ENCODE measurements at places on chromosomes 6 and 20.

GRCh38 chr20:11378252-11378651 lies 539.4 kb upstream of the BTBD3 start:
- DNase-seq, result no peak

GRCh38 chr6:146071781-146072180 lies 42.9 kb downstream of the GRM1 start:
- DNase-seq, result no peak

DNA sequence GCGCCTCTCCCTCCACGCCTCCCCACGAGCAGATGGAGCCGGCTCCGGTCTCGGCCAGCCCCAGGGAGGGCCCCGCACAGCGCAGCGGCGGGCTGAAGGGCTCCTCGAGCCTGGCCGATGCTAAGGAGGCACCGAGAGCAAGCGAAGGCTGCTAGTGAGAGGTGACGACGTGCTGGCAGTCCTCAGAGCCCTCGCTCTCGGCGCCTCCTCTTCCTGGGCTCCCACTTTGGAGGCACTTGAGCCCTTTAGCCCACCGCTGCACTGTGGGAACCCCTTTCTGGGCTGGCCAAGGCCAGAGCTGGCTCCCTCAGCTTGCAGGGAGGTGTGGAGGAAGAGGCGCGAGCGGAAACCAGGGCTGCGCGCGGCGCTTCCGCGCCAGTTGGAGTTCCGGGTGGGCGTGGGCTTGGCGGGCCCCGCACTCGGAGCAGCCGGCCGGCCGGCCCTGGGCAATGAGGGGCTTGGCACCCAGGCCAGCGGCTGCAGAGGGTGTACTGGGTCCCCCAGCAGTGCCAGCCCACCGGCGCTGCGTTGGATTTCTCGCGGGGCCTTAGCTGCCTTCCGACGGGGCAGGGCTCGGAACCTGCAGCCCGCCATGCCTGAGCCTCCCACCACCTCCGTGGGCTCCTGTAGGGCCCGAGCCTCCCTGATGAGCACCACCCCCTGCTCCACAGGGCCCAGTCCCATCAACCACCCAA lies 2.5 kb upstream of the TMEM14C start:
- DNase-seq, result no peak

DNA sequence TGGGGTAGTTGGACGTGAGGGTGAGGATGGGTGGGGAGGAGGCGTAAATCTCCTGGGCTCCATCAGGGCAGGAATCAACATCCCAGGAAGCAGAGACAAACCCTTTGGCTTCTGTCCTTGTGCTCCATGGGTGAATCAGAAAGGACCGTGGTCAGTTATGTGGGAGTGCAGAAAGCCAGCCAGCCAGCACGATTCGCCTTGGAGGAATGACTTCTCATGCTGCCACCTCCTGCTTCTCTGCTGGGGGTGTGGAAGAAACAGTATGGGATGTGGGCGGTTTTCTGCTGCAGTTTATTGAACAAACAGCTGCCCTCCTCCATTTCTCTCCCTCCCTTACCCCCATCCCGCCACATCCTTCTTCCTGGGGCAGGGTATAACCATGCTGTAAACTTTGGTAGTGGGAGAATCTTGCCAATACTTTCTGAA lies 214.5 kb downstream of the SOX4 start:
- DNase-seq, result peak; percentile 65

DNA sequence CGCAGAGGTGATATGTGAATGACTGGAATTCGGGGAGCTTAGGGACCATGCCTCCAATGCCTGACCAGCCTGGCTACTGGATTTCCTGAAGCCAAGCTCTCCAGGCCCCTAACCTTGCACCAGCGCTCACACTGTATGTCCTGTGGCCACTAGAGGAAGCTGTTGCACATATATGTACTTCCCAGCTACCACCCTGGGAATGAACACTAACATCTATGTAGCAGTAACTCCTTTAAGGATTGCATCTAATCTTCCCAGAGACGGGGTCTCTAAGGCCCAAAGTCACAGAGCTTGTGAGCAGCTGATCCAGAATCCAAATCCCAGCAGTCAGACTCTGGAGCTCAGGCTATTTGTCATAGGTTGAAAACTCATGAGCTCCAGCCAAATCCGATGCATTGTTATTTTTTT lies 20.4 kb upstream of the BPIFB1 start:
- DNase-seq, result peak; percentile 52

DNA sequence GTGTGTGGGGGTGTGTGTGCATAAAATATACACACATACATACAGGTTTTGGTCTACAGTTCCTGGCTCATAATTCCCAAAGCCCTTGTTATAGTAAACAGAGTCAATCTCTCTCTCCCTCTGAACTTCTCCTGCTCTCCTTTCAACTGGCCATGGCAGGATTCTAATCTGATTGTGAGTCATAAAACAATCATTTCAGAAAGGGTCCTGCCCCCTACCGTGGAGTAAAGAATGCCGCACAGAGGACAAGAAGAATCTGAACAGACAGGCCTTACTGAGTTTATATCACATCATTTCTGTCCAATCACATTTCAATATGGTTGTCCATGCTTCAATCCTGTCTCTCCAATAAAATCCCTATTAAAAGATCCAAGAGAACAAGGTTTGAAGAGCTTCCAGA lies 416.9 kb downstream of the FRK start:
- no peak for DNase-seq

GRCh38 chr20:32091888-32092346 lies 17.6 kb upstream of the TM9SF4 start:
- DNase-seq, result peak; percentile 83

DNA sequence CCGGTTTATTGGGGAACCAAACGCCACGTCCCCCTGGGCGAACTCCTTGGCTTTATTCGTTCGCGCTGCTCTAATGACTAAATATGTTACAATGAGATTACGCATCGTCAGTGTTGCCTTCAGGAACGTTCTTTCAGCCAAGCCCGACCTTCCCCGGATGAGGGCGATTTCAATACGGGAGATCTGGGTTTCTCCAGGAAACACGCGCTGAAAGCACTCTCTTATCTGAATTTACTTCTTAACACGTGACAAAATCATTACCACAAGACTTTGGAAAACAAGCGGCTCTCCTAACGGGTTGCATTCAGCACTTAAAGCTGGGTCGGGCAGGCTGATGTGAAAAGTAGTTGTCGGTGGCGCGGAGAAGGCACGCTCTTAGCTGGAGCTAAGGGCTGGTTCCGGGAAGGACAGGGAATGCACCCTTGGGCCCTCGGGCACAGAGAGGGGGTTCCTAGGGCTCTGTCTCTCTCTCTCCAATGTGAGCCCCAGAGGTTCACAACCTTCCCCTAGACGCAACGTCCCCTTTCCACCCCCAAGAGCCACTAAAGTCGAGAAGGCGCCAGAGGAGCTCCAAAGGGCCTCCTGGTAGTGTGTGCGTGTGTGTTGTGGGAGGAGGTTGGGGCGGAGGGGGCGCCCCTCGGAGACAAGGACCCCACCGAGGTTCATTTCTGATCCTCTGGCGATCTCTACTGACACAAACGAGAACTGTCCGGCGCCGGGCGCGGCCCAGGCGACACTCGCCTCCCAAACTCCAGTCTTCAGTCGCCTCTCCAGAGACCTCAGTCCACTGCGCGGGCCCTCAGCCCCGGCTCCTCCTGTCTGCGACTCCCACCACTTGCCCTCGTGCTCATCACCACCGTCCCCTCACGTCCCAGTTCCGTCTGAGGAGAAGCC lies 7.1 kb upstream of the NKX2-2 start:
- no peak for DNase-seq

GRCh38 chr20:46229478-46230105 lies 78.7 kb downstream of the CDH22 start:
- DNase-seq, result no peak

DNA sequence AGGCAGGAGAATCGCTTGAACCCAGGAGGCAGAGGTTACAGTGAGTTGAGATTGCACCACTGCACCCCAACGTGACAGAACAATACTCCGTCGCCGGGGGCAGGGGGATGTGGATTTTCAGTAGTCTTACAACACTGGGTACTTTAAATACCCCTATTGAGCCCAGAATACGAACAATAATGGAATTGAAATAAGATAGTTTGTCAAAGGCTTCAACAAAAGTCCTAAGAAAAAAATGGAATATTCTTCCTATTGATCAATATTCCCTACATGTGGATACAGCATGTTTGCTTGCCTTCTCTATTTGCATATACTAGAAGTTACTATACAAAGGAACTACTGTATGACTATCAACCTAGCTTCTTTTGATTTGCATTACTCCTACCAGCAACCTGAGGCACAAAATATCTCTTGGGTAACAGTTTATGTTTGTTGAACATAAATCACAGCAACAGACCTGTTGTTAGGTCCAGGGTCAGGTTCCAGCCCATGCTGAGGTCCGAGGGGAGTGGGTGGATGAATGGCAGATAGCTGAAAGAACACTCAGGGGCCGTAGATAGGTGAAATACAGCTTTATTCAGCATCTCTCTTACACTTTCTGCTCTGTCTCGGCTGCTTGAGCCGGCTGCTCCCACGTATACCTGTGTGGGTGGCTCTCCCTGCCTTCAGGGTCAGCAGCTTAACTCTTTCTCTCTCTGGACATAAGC lies 23.8 kb downstream of the MAN1A1 start:
- DNase-seq, result no peak

GRCh38 chr20:1844325-1845162 lies 50.7 kb upstream of the SIRPA start:
- DNase-seq, result peak; percentile 12

Data from brain microvascular endothelial cell (primary cell).